Dorsolateral prefrontal cortex (tissue), 122 donors: ENCODE measurements at places on chromosomes 2 and 18.

DNA sequence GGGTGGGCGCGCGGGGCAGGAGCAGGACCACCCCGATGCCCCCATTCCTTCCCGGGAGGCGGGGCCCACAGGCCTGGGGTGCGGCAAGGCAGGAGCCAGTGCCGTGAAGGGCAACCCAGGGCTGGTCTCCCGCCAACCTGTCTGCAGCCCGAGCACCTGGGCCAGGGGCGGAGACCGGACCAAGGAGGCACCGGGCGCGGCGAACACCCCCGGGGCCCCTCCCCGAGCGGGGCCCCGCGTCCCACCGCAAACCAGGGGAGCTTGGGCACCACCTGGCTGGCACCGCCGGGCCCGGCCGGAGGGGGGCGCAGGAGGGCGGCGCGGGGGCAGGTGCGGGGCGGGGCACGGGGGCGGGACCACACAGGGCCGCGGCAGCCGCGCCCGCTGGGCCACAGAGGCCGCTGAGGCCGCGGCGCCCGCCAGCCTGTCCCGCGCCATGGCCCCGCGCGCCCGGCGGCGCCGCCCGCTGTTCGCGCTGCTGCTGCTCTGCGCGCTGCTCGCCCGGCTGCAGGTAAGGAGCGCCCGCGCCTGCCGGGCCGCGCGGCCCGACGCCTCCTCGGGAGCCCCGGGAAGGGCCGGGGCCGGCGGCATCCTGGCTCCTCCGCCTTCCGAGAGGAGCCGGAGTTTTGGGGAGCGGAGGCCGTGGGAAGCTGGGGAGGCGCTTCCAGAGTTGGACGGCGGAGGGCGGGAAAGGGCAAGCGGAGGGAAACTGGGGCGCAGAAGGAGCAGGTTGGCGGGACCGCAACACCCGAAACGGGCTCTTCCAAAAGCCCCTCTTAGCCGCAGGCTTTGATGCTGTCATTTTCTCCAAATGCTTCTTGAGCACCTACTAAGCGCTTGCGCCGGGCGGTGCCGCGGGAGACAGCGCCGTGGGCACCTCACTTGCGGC, at the start of gene TNFRSF11A:
TSS of gene TNFRSF11A (plus strand) at position 394 of the 889 bp plus-strand sequence. CDS start at position 437, 43 bp downstream.
- DNase-seq: no peak

DNA sequence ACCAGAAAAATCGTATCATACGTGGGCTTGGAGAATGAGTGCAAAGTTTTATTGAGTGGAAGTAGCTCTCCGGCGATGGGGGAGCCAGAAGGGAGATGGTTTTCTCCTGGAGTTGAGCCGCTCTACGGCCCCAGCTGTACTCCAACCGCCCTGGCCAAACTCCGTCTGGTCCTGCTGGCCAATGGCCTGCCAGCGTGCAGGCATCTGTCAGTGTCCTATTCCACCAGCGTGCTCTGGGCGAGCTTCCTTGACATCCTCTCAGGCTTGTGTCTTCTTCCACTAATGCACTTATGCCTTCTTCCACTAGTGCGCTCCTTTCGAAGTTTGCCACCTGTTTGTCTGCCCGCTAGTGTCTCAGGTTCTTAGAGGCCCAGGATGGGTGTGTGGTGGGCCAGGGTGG, 345.5 kb upstream of the CDH19 start:
- DNase-seq: no peak

GRCh38 chr2:44964752-44965236, 23.3 kb downstream of the SIX3 start:
- no peak for DNase-seq

DNA sequence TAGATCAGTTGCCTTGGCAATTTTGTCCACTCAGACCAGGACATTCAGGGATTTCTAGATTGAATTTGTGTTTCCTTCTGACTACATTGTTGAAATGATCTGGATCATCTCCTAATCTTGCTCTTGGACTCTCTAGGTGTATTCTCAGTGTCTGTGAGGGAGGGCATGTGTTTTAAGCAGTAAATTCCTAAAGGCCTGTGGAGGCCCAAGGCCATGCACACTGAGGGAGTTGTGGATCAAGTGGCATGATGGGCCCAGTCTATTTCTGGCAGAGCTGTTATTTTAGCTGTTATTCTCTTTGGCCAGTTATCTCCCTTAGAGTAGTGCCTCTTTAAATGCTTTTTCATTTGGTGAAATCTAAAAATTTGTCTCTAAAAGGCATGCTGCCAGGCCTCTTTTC, 144.9 kb downstream of the RPIA start:
- no peak for DNase-seq

DNA sequence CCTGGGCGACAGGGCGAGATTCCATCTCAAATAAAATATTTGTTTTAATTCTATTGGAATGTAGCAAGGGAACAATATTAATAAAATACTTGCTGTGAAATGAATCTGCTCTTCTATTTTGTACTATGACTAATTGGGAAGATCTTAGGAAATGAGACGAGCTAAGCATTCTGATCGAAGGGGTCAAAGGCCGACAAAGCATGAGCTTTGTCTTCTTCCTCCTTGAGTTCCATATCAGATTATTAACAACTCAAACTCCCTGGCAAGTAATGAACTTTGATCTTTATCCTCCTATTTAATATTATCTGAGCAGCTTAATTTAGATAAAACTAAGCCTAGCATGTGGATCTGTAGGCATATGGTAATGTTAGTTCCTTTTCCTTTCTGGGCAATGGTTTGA, 15.5 kb downstream of the GEMIN6 start:
- no peak for DNase-seq

GRCh38 chr2:146576339-146577111, 1268.3 kb upstream of the ACVR2A start:
- DNase-seq: no peak
